ENCODE measurements at places on chromosomes 4 and X.

DNA sequence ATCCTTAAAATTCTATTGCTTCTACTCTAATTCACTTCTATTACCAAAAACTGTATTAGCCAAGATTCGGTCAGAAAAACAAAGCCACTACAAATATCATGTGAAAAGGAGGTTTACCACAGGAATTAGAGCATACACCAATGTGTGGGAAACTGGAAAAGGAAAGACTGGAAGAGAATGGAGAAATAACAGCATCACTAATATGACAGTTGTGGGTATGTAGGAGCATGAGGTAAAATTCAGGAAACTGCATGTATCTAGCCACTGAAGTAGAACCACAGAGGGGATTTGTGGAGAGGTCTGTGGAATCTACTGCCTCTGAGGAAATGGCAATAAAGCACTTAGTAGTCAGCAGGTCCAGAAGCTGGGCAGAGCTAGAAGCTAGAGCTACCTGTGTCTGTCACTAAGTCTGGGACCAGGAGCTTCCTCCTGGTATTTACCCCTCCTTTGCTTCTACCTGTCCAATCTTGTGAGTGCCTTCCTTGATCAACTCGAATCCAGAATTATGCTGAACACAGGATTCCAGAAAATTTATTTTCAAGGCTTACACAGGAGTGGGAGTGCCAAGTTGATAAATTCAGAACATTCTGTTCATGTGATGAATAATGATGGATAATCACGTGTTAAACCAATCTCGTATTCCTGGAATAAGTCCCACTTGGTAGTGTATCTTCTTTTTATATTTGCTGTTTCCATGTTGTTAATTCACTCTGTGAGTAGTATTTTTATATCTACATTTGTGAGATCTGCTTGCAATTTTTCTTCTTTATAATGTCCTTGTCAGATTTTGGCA lies 52.6 kb downstream of the NAF1 start:
- DNase-seq, result no peak

DNA sequence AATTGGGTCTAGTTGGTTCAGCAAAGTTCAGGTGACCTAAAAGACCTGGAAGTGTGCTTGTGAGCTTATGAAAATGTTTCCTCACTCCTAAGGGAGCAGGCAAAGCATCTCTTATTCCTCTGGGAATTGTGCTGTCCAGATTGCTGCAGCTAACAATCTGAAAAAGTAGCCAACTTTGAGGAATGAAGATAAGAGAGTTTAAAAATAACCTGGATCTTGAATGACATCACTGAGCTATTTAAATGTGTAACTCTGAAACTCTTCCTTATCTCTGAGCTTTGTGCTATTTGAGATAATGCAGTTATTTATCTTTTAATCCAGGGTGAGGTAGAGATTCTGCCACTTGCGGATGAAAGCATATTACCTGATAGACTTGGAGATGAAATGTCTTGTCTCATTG lies 384.8 kb downstream of the PPP4R3C start:
- no peak for DNase-seq

GRCh38 chrX:110412971-110413726 lies 54.5 kb downstream of the RTL9 start:
- no peak for DNase-seq

- DNase-seq, result no peak
Observed at GRCh38 chrX:130267956-130268448, 697 bp downstream of the ZNF280C start.

DNA sequence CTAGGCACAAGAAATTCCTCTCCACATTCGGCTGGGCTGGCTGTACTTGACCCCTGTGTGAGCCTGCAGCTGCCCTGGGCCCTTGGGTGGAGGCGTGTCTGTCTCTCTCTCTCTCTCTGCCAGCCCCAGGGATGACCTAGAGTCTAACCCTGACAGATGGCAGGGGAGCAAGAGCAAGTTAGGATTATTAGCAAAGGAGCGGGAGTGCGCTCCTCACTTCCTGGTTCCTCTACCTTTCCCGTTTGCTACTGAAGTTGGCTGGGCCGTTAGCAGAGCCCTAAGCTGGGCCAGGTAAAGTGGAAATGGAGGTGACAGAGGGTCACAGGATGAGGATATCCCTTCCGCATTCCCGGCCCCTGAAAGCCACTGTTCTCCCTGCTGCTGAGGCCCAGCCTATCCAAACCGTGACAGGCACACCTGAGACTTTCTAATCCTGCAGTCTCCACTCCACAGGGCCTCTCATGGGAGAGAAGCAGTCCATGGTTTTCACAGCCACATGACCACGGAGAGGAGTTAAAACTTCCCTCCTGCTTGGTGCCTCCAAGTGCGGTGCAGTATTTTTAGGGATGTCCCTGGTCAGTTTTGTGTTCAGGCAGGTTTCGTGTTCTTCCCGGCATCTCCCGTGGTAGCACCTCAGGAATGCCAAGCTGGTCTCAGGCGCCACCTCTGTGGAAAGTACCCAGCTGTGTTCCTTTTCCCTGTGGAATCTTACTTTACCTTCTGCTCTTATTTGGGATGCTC lies 79.3 kb downstream of the CLDN22 start:
- no peak for DNase-seq

GRCh38 chr4:1329408-1330371 lies 17.3 kb upstream of the UVSSA start:
- DNase-seq, result no peak

- DNase-seq, result no peak
Observed at GRCh38 chrX:153776120-153776599, 4.7 kb upstream of the SRPK3 start.

DNA sequence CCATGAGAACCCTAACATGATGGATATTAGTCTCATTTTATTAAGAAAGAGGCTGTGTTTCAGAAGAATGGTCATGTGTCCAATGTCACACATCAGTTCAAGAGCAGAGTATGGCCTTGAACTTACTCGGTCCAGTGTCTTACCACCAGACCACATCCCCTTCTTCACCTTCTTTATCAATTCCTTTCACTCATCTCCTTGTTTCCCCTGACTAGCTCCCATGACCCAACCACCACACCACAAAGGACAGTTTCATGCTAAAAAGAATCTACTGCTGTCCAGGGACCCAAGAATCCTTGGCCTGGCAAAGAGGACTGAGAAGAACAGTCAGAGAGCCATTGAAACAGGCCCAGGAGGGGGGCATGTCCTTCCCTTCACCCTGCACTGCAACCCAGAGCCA lies 33.6 kb upstream of the MSN start:
- no peak for DNase-seq

DNA sequence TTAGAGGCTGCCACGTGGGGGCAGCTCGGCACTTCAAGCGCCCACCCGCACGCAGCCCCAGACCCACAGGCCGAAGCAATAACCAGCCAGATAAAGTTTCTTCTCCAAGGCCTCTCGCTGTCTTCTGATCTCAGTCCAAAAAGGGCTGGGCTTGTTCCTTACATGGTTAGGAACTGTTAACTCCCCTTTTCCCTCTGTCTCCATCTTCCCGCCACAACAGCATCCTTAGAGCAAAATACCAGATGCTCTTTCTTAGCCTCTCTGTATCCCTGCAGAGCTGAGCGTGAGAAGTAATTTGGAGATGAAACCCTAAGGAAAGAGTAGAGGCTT lies 23.4 kb upstream of the KIAA1210 start:
- no peak for DNase-seq

DNA sequence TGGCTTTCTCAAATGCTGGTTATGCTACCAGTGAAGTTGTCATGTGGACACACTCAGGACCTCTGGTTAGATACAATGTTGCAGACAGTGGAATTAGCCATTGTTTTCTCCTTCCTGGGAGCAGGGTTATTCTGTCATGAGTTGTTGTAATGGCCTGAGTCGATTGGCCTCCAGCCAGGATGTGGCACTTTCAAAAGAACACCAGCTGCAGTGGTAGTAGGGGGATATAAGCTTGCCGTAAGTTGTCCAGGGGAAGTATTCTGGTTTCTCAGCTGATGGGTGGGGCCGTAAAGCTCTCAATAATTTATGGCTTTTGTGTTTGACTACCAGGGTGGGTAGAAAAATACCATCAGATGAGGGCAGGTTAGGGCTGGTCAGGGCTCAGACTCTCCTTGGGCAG lies 697.5 kb upstream of the GNPDA2 start:
- DNase-seq, result no peak

GRCh38 chrX:20230406-20230805 lies 36.3 kb downstream of the RPS6KA3 start:
- DNase-seq, result no peak
